ENCODE measurements at places on chromosomes 7 and 10. TPM values are rescaled to one million over a fixed set of nuclear protein-coding genes. Genes with fewer than 3 reads are reported as not detected.

SDHAF3 gene
- 27.8 TPM for total RNA-seq

STAG3 gene
- total RNA-seq = 23.7 TPM

DNA sequence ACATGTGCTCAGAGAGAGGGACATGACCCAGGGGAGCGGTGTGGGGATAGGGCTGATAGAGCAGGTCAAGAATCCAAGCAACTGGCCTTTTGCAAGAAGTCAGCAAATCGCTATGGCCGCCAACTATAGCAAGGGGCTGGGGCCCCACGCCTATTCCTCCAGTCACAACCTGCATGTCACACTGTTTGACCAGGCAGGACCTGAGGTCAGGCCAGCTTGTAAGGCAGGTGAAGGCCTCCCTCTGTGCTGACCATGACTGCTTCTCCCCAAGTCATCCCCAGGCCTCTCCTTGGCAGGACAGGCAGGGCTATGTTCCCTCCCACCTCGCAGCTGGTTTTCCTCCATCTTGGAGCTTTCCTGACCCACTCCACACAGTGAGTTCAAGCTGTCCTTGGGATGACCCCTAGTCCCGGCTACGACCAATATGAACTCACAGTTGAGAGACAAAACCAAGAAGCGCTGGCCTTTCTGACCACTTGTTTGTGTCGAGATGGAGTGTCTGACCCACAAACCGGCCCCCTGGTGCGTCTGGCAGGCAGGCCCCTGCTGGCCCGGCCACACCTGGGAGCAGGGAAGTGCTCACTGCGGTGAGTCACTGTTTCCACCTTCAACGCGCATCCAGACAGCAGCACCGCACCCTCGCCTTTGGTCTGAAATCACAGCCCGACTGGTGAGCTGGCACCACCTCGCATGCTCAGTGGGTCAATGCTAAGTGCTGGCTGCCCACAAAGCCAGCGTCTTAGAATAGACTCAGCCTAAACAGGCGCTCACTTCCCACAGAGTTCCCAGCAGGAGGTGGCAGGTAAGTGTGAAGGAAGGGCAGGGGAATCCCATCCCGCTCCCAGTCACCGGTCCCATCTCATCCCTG lies 81.4 kb downstream of the VWA2 start:
- no peak for DNase-seq

DNA sequence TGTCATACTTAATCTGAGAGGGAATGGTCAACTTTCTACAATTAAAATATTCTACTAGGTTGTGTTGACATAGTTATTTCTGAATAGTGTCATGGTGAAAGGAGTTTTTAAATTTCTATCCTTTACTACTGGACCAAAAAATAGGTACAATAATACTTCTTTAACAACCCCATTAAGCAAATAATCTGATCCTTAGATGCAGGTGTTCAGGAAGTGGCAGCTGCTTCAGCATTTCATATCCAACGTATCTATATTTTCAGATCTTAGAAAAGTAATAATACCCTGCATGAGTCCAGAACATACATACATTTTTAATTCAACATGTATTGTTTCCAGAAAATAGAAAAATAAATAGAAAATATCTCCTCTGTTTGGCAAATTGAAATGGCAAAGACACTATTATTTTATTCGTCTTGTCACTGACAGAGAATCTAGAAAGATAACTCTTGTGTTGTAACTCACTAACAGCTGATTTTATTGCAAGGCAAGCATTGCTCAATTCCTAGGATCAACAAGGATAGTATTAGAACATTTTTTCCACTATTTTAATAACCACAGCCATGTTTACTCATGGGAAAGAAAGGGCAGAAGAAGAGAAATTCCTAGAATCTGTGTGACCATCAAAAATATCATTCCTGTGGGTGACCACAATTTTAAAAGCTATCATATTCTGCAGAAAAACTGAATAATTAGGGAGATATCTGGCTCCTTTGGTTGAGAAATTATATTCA lies 159.3 kb upstream of the CNTNAP2 start:
- DNase-seq = no peak

DNA sequence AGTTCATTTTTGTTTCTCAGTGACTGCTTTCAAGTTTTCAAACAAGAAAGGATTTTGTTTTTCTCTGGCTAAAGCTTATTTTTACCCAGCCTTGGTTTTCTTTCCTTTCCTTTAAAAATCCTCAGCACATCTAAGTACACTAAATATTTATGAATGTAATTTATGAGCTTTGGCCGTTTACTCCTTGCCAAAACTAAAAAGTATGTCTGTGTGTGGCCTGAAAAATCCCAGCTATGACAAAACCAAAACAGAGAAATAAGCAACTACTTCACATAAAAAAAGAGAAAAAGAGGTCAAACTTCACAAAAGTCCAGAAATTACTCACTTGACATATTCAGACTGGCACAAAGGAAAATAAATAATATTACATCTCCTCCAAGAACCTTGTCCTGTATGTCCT lies 365.1 kb upstream of the NFE2L3 start:
- DNase-seq = no peak

Measured in activated CD4-positive, alpha-beta T cell treated with anti-CD3 and anti-CD28 coated beads, Interleukin-2, amount 10 ng/mL, durations not matched to agents 24 days and 14 days (primary cell).